ENCODE measurements at places on chromosomes 3 and 15.
A peak's percentile ranks its signal among the peaks of the same experiment; 100 is the strongest.

GRCh38 chr3:67739851-67740250, 85.4 kb upstream of the SUCLG2 start:
- peak; percentile 16 for DNase-seq

GRCh38 chr3:123347205-123347604, 101.7 kb downstream of the ADCY5 start:
- no peak for DNase-seq

DNA sequence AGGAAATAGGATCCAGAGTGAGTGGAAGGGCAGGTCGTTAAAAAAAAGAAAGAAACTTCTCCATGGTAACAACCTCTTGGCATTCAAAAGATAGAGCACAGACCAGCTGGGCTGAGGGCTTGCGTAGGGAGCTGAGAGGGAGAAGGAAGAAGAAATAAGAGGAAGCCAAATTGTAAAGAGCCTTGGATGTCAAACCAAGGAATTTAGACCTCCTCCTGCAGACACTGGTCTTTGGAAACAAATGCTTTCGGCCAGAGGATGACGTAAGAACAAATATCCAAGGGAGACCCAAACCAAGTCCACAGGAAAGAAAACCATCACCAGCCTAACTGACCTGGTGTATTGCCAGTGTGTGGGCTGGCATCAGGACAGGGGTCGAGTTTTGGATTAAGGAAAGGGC, 155.2 kb downstream of the UACA start:
- no peak for DNase-seq

- no peak for DNase-seq
These were observed 349.8 kb upstream of the TPRG1 start for GRCh38 chr3:188822004-188822403.

DNA sequence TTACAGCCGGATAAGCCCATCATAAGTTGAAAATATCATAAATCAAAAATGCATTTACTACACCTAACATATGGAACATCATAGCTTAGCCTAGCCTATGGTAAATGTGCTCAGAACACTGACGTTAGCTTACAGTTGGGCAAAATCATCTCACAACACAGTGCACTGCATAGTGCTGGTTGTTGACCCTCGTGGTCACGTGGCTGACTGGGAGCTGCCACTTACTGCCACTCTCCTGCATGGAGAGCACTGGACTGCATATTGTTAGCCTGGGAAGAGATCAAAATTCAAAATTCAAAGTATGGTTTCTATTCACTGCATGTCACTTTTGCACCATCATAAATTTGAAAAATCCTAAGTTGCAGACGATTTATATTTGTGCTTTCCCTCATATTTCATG, 94.0 kb upstream of the CACNA2D3 start:
- DNase-seq: no peak

- DNase-seq: no peak
These were observed 335.9 kb upstream of the EPHA6 start for GRCh38 chr3:96478496-96478895.

DNA sequence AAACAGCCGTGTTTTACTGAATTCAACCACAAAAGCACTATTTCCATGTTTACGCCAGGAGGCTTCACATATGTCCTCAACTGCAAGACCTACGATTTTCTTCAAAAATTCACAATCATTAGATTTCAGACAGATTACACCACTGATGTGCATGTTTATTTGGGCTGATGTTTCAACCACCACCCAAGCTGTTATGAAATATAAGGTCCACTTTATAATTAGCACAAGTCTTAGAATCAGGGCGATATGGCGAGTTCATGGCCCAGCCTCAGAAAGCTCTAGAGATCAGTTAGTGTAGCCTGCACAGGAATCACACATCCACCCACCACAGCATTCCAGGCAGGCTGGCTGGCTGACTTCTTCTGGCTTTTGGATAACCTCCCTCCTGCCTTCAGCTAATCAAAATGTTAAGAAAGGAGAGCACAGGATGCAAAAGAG, 15.4 kb downstream of the SH3BP5 start:
- DNase-seq: peak; percentile 75

DNA sequence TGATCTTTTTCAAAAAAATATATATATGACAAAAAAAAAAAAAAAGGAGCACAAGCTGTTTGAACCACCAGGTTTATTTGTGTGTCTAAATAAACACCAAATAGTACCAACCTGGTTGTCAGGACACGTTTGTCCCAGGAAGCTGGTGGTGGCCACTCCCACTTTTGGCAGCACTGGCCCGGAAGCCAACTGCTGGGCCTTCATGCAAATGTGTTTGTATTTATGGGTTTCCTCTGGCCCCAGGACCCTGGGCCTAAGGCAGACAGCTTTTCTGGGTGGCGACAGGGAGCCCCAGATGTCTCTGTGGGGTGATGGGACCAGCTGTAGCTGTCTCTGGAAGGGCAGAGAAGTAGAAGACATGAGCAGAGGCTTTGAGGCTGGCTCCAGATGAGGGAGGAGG, 31.6 kb downstream of the PRKCD start:
- DNase-seq: no peak

GRCh38 chr3:11323813-11324212, 51.6 kb downstream of the ATG7 start:
- DNase-seq: peak; percentile 72

DNA sequence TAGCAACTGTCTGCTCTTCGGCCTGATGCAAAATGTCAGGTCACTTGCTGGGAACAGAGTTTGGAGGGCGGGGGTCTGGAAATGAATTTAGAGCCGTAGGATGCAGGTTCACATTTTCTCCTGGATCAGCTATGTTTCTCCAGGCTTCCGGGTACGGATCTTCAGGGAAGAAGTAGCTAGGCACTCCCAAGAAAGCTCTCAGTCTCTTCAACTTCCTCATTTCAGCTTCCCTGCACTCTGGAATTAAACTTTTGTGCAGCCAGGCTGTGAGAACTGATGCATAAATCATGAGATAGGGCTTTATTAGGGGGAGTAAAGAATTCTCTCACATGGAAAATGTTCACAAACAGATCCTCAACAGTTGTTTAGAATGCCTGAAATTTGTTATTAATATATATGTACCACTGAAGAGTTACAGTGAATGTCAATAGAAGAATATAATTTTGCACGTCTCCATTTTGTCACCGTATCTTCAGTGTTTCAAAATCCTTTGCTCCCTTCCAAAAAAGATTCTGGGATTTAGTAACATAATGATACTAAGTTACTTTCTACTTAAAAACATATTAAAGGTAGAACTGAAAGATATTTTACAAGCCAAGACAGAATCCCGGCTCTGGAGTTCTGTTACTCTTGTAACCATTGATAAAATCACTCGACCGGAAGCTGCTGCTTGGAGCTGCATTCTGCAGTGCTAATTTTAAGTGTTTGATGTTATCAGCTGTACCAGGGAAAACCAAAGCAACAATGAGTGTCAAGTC, 178.5 kb upstream of the P2RY1 start:
- DNase-seq: no peak

GRCh38 chr15:91625506-91625905, 228.0 kb upstream of the SLCO3A1 start:
- no peak for DNase-seq

GRCh38 chr3:178714925-178715832, 178.9 kb downstream of the KCNMB2 start:
- DNase-seq: no peak

GRCh38 chr3:14481018-14481645, 59.0 kb downstream of the GRIP2 start:
- DNase-seq: no peak

DNA sequence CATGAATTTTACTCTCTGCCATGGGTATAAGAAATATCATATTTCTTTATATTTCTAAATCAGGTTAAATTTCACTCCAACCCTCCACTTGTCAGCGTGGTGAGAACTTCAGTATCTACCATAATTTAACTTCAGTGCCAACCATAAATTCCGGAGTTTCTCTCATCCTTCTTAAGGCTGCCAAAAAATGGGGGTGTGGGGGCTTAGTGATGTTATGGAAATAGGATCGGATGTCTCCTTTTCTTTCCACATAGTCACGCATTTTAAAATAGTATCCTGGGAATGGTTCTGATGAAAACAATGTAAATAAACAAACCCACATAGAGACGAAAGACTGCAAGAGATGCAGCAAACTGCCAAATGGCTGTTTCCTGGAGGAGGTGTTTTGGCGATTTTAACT, 12.9 kb upstream of the FAM3D start:
- DNase-seq: no peak
